Mesothelial cell of epicardium (in vitro differentiated cells): ENCODE measurements at places on chromosomes 5 and 9. TPM values are rescaled to one million over a fixed set of nuclear protein-coding genes. Genes with fewer than 3 reads are reported as not detected.

DNA sequence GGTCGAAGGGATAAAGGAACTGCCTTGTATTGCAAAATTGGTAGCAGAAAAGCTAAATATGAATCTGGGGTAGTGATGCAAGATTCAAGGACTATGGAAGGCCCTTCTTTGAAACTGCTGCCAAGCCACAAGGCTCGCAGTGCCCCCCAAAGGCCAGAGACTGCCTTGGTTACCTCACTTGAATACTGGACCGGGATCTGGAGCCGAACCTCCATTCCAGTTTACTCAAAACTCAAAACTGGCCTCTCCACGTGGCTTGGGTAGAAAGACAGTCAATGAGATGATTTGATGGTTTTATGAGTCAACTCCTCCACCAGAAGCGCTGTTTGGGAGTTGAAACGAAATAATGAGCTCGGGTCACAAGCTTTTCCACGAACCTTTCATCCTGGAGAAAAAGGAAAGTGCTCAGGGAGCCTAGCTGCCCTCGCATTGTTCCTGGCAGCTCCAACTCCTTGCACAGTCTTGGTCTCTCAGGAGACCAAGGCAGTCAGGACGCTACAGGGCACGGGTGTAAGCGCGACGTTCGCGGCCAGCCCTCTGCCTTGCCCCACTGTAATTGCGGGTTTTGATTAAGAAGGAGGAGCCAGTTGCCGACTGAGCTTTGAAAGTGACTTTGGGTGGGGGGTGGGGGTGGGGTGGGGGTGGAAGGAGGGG lies 2.8 kb downstream of the ST8SIA4 start:
- DNase-seq: peak; percentile 39
- peaks cover 81% of the 10 kb centered on the region for H3K27me3 ChIP-seq
- peaks cover 29% of the 10 kb centered on the region for H3K4me1 ChIP-seq
- H3K36me3 ChIP-seq: no peaks in the 10 kb centered on the region

- no peak for DNase-seq
- no peak overlapping the region for H3K27ac ChIP-seq
- peaks cover 6% of the 10 kb centered on the region for H3K27me3 ChIP-seq
- no peak overlapping the region for H3K4me3 ChIP-seq
Measured at GRCh38 chr9:109707355-109707754, 72.6 kb upstream of the PALM2AKAP2 start.

DNA sequence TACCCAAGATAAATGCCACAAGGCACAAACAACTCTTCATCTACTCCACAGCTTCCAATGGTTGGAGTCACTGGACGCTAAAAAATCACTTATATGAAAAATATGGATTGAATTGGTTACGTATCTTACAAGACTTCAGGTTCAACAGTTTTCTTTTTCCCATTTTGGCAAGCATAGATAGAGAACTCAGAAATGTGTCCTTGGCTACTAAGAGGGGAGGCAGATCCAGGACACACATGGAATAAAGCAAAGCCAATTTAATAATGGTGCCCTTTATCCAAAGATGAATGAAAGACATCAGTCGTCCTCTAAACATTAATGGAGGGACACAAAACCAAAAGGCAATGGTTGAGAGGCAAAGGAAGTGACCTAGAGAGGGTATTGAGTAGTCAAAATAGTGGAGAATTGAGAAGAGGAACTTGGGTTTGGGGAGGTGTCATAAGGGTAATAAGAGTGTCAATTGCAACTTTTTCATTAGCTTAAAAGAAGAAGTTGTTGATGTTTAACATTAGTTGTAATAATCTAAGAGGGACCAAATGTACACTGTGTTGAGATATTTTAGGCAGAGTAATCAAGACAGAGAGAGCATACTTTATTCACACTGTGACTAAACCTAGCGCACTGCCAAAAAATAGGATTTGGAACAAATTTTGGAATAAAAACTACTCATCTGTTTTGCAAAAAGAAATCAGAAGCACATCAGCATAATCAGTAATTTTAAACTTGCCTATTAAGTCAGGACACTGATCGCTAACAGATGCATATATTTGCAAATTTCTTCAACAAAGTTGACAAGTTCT lies 308.2 kb downstream of the ARL15 start:
- H3K4me3 ChIP-seq: no peak overlapping the region
- H3K36me3 ChIP-seq: no peaks in the 10 kb centered on the region
- H3K4me1 ChIP-seq: peaks cover 5% of the 10 kb centered on the region
- no peak for DNase-seq
- H3K27ac ChIP-seq: no peak overlapping the region
- no peaks in the 10 kb centered on the region for H3K27me3 ChIP-seq

GRCh38 chr9:20395651-20396050 lies 226.6 kb downstream of the MLLT3 start:
- H3K27me3 ChIP-seq: no peaks in the 10 kb centered on the region
- H3K36me3 ChIP-seq: peaks cover under 1% of the 10 kb centered on the region
- no peak overlapping the region for H3K4me3 ChIP-seq
- peaks cover 61% of the 10 kb centered on the region for H3K4me1 ChIP-seq

Gene QRFP
- not detected in 3 replicates for total RNA-seq

Gene GARNL3
- total RNA-seq: 51.1 to 51.5 TPM (median 51.1 TPM) in 3 replicates
